SJCRH30 (cell line): ENCODE measurements at places on chromosomes 2 and 18.

GRCh38 chr2:196887431-196887830 is 39.1 kb downstream of the PGAP1 start:
- DNase-seq = no peak

DNA sequence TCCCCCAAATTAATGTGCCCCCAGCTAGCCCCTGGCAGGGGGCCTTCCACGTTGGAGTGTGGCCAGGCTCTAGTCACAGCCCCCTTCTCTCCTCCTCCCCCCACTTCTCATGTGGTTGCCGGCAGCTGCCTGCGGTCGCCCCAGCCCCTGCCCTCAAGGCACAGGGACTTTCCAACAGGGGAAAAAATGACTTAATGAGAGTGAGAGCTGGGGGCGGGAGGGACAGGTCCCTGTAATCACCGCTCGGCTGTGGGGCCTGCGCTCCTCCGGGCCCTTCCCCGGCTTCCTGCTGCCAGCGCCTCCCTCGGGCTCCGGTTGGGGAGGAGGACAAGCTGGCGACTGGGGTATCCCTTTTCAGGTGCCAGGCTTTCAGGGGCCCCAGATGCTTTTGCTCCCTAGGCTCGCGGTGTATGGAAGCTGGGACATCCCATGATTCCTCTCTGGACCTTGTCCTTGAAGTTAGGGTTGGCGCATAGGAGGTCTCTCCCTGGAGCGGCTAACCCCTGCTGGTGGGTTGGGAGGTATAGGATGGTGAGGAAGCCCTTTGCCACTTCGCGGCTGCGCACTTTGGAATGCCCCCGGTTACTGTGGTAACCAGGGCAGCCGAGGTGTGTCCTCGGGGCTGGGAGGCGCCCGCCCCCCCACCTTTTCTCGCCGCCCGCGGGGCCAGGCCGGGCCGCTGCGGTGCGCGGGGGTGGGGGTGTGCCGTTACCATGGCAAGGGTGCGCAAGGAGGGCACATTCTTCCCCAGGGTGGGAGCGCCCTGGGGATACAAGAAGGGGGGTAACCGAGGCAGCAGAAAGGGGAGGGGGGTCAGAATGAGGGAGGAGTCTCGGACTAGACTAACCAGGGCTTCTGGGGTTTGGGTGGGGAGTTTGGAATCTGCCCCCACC is 16.1 kb downstream of the WNT10A start:
- peak; percentile 84 for DNase-seq

DNA sequence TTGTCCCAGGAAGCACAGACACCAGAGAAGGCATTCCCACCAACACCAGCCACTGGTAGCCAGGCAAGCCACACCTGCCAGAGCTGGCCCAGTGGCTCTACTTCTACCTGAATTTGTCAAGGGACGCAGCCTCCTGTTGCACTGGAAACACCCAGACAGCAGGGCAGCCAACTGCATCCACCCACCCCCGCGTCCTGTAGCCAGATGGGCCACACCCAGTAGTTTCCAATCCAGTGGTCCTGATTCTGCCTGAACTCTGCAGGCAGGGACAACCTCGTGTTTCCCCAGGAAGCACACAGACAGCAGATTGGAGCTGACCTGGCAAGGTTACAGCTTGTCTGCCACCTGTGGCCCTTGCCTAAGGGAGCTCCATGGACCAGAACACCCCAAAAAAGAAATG is 18.2 kb downstream of the PFN4 start:
- no peak for DNase-seq

GRCh38 chr18:67771271-67771670 is 254.8 kb upstream of the DSEL start:
- DNase-seq = no peak

- DNase-seq = no peak
Observed at GRCh38 chr18:23743733-23744333, 54.6 kb downstream of the LAMA3 start.

GRCh38 chr2:203913947-203914346 is 22.6 kb upstream of the ICOS start:
- DNase-seq = peak; percentile 65

DNA sequence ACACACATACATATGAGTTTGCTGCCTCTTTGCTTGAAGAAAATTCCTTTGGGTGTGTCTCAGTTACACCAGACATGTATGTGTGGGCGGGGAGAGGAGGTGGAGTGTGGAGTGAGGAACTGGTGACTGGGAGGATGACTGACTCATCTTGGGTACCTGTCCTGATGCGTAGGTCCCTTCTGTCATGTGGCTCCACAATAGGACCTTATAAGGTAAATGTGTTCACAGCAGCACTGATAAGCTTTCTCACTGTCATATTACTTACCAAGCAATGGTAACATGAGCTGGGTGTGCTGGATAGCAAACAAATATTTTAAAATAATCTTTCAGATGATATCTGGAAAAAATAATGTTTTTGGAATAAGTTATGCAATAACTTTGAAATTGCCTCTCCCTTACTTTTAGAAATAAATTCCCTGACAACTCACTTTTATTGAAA is 45.1 kb downstream of the SLC9A2 start:
- DNase-seq = no peak

- peak; percentile 6 for DNase-seq
Observed at GRCh38 chr18:59988098-59988706, 88.4 kb downstream of the PMAIP1 start.

DNA sequence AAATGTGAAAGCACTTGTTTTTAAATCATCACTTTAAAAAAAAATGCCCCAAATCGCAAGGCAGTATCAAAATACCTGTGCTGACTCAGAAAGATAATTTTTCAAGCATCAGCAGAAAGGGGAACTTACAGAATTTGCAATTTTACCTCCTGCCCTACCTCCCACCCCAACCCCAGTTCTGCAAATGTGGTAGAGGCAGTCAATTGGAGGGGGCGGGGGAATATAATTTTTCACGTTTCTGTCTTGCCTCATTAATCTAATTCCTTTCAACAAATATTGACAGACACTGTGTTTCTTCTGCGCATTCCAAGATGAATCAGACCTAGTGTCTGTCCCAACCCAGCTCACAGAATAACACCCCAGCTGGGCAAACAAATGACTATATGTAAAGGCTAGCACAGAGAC is 76.8 kb downstream of the ALPK2 start:
- no peak for DNase-seq

- no peak for DNase-seq
Observed at GRCh38 chr2:64422466-64422865, 31.5 kb upstream of the LGALSL start.

- no peak for DNase-seq
Observed at GRCh38 chr2:70957798-70958197, 20.6 kb upstream of the ANKRD53 start.

DNA sequence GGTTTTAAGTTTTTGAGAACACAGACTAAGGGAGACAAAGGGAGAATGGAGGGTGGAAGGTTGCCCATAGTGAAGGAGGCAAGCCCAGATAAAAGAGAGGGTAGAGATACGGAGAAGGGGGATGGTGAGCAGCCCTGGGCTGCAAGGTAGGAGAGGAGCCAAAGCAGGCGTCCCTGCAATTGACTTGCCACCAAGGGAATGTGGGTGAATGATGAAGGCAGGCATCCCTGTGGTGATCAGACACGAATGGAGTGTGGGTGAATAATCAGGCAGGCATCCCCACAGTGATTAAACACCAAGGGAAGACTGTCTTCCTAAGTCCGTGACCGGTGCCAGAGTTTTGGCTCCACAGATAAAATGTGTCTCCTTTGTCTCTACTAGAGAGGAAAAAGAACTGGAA is 16.5 kb upstream of the ALPK2 start:
- no peak for DNase-seq

- DNase-seq = no peak
Observed at GRCh38 chr2:223315813-223316212, 263.8 kb downstream of the KCNE4 start.

- no peak for DNase-seq
Observed at GRCh38 chr2:95348609-95349567, 51.7 kb downstream of the KCNIP3 start.

DNA sequence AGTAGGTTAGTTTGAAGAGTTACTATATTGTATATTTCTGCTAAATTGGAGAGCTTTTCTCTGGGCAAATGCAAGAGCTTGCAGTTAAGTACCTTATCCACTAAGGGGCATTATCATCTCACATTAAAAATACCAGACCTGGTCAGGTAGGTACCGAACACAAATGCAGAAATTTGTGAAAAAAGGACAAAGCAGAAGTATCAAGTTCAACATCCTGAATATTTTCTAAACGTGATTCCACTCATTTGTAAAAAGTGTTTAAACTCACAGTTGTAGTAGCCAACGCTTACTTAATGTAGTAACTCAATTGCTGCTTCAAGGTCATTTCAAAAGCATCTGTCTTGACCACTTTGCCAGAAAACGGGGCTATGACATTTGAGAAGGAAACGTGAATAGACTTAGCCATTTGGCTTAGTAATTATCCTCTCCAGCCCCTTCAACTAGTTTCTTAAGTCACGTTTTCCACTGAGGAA is 52.1 kb downstream of the CYRIA start:
- DNase-seq = no peak

DNA sequence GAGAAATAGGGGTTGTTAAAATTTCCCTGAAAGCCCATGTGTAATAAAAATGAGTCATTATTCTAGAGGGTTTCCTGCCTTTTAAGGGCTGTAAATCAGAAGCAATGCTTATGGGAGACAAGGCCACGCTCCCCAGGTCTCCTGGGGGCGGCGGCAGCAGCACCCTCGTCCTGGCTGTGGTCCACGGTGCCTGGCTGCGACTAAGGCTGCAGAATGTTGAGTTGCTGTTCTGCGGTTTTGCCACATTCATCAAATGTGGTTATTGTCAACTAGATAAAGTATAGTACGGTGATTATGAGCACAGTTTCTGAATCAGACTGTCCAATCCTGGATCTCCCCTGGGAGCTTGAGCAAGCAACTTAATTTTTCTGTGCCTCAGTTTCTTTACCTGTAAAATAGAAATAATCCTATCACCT is 11.9 kb upstream of the AGFG1 start:
- DNase-seq = no peak

DNA sequence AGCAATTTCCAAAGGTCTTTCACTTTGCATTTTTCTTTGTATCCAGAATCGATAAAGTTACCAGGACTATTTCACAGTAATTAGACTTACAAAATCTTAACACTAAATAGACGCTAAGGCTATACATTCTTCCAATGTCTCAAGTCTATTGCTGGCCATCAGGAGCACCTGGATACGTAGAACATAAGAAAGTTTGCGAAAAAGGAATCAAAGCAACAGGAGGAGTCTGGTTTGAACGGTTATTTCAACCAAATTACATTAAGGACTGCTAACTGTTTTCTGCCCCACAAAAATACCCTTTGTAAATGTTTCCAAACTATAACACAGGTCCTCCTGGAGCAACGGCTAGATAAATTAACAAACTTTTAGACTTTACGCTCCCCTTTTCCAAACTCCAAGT is 1.4 kb upstream of the HNRNPA3 start:
- DNase-seq = no peak

- no peak for DNase-seq
Observed at GRCh38 chr2:8412082-8412481, 269.8 kb upstream of the ID2 start.

GRCh38 chr18:48733643-48734253 is 194.9 kb downstream of the CTIF start:
- no peak for DNase-seq

DNA sequence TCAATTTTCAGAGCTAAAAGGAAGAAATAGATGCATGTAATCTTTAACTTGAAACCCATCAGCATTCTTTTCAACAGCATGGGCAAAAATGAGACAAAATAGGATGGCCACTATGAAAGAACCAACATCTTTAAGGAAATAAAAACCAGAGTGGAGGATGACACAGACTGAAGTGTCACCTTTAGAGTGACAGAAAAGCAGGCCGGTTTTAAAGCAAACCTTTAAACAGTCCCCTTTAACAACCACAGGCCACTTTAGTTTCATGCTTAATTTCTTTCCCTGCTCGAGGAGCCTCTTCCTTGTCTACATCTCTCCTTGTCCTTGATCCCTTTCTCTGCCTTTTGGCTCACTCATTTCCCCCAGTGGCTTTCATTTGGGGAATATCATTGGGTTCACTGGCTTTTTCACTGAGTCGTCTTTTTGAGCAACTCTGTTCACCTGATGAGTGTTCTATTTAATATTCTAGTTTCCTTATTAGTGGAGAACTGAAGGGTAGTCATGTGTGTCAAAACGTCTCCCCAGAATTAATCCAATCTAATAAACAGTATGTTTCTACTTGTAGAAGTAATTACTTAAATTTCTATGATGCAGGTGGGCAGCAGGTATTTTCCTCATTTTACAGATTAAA is 72.5 kb downstream of the DOCK10 start:
- no peak for DNase-seq

- no peak for DNase-seq
Observed at GRCh38 chr18:33761363-33761762, 183.3 kb downstream of the ASXL3 start.

DNA sequence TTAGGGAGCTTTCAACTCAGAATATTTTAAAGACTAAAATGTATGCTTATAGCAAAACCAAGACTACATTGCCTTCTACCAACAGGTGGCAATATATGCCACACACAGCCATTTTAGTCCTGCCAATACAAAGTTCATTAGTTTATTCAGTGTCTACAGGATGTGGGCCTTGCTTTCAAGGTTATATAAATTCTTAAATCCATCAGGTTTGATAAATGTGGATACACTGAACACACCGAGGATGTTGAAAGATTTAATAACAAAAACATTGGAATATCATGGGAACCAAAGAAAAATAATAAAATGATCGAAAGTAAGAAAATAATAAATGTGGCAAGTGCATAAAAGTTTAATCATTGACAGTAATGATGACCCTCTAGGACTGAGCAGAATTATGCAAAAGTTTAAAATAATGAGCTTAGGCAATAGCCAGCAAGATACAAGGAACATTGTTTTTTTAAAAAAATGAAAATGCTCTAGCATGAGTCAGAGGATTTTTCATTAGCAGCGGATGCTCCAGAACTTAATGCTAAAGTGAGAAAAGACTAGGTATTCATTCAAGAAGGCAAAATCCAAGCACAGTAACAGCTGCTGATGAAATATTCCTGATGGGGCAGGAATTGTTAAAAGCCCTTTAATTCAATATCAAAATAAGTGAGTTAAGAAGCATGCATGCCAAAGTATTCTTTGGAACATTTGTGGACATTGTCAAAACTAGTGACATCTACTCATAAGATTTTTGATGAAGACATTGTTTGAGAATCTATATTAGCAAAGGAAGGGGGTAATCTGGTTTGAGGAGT is 14.2 kb downstream of the SCN9A start:
- DNase-seq = no peak

GRCh38 chr18:48312066-48312465 is 97.1 kb downstream of the ZBTB7C start:
- no peak for DNase-seq

DNA sequence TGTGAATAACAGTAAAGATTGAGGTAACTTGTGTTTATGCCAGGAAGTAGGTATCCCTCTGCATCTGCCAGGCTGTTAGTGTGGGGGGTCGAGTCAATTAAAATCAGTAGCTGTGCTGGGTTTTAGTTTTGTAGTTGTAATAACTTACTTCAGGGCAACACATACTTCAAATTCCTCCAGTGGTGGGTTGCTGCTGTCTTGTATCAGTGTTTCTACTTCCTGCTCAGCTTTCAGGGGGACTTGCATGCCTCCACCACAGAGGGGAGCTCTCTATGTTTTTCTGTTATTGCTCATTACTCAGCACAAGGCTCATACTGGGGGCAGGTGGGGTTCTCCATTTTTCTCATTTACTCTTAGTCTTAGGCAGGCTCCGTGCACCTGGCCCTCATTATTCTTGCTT is 136.8 kb downstream of the CAPN13 start:
- DNase-seq = no peak
